ENCODE measurements at places on chromosomes 12 and 14.

GRCh38 chr14:34065690-34066391, 115.0 kb upstream of the EGLN3 start:
- DNase-seq: no peak

GRCh38 chr12:11854011-11854499, 204.6 kb downstream of the ETV6 start:
- DNase-seq: peak; percentile 30

DNA sequence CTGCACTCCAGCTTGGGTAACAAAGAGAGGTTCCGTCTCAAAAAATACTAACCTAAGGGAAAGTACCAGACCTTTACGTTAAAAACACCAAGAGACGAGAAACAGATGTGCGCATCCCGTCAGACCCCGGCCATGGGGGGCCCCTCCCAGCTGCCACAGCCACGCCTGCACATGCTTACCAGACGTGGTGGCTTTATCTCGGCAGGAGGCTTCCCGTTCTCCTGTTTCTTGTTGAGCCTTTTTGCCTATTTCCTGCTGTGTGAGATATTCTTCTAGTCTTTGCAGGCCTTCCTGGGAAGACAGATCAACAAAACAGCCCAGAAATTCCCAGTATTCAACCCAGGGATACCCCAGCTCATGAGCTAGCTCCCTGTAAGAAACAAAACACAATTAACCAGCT, 23.6 kb downstream of the PGAM5 start:
- no peak for DNase-seq

- no peak for DNase-seq
Measured at GRCh38 chr14:55512421-55512820, 67.6 kb upstream of the KTN1 start.

DNA sequence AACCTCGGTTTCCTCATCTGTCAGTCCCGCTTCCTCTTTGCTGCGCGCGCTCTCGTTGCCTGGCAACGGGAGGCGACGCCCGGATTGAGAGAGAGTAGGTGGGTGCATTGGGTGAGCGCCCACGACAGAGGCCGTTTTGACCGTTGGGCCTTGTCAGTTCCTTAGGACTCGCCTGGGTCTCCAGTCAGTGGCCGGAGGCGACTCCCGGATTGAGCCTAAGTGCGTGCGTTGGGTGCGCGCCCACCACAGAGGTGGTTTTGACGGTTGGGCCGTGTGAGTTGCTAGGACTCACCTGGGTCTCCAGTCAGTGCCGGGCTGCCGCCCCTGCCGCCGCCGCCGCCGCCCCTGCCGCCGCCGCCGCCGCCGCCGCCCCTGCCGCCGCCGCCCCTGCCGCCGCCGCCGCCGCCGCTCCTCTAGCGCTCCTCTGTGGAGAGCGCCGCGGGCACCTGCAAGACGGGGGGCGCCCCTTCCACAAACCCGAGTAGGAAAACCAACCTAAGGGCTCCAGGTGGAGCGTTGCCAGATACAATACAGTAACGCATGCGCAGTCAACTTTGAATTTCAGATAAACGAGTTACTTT, 37.2 kb downstream of the APOBEC1 start:
- no peak for DNase-seq

DNA sequence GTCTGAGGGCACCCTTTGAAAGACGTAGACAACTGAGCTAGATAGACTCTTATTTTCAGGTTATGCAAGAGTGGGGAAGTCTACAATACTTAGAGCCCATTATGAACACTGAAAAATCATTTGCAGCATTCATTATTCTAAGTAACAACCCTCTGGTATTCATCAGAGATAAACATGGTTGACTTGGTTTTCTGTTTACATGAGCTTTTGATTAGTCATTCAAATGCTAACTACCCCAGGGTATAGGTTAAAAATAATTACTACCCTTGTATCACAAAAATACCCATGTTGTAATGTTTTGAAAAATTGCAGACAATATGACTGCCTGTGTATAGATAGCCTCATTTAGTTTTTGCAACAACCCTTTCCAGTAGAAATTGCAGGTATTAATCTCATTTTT, 78.5 kb downstream of the PPFIBP1 start:
- DNase-seq: no peak

DNA sequence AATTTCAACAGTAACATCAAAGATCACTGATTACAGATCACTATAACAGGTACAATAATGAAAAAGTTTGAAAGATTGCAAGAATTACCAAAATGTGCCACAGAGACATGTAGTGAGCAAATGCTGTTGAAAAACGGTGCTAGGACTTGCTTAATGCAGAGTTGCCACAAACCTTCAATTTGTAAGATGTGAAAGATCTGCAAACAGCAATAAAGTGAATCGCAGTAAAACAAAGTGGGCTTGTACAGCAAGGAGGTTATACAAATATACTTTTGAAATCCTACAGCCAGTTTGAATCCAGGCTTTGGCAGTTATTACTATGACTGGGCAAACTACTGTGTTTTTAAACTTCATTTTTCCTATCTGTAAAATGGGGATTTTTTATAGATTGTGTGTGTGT, 1.0 kb upstream of the PLEKHA5 start:
- DNase-seq: no peak

DNA sequence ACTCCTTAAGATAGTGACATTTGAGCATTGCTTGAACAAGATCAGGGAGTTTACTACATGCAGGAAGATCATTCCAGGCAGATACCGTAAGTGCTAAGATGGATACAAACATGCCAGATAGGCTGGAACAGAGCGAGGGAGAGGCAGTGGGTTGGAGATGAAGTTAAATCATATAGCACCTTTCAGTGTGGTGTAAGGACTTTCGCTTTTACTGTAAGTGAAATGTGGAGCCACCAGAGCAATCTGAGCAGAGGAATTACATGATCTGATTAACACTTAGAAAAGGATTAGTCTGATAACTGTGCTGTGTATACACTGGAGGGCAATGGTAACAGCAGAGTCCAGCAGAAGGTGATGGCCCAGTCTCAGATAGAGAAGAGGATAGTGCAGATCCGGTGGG, 163.0 kb upstream of the SSTR1 start:
- DNase-seq: no peak

DNA sequence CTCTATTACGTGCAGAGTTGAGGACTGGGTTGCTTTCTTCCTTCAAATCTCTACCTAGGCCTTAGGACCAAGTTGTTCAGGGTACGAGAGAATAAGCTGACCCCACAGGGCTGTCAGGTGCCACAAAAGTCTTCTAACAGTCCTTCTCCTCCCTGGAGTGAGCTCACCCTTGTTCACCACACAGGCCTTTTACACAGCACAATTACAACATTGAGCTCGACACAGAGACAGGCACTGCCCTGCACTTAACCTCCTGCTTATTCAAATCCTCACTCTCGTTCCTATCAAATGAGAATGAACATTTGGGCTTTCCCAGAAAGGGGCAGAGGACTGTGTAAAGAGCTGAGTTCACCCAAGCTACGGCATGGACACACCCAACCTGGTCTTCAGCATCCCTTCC, 2.4 kb downstream of the GALNT6 start:
- DNase-seq: no peak

DNA sequence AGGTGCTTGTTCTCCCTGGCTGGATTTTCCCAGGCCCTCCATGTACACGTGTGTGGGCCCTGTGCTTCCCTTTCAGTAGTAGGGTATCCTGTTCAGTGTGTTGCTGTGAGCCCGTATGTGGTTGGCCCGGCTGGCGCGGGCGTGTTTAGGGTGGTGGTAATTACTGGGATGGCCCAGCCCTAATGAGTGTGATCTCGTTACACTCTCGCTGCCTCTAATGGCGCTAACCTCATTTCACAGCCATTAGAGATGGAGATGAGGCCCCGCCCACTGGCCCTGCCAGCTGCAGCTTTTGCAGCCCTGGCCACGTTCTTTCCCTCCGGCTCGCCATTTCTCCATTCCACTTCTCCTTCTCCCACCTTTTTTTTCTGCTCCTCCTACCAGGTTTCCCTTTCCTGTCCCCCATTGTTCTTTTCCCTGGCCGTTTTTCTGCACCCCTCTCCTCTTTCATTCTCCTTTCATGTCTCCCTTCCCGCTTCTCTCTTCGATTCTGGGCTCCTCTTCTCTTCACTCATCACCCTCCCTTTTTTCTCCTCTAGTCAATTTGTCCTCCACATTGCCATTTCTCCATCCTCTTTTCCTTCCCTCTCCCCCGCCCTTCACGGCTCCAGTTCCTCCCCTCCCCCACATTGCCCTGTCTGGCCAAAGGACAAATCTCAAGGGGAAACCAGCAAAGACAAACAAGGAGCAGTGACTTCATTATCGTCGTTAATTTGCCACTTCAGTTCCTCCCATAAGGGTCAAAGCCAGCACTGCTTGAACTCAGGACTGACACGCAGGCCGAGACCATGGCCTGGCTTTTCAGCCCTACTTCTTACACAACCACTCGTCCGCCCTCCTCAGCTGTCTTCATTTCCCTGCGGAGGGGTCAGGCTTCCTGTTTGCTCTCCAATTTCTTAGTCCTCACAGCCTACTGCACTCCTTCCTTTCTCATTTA, 6.8 kb downstream of the ZFHX2 start:
- DNase-seq: no peak

DNA sequence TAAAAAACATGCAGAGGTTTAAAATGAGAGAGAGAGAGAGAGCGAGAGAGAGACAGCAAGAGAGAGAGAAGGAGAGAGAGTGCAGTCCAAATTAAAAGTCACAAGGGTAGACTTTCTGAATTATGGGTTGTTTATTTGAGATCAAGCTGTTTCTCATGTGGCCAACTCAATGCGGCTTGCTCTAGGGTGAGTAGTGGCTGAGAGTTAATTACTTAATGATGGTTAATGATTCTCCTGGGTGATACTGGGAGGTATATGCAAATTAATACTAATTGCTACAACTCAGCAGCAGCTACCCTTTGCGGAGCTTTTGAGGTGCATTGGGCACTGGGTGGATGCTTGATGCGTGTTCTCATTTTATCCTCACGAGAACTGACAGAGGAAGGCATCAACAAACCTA, 122.1 kb upstream of the NOS1 start:
- no peak for DNase-seq

DNA sequence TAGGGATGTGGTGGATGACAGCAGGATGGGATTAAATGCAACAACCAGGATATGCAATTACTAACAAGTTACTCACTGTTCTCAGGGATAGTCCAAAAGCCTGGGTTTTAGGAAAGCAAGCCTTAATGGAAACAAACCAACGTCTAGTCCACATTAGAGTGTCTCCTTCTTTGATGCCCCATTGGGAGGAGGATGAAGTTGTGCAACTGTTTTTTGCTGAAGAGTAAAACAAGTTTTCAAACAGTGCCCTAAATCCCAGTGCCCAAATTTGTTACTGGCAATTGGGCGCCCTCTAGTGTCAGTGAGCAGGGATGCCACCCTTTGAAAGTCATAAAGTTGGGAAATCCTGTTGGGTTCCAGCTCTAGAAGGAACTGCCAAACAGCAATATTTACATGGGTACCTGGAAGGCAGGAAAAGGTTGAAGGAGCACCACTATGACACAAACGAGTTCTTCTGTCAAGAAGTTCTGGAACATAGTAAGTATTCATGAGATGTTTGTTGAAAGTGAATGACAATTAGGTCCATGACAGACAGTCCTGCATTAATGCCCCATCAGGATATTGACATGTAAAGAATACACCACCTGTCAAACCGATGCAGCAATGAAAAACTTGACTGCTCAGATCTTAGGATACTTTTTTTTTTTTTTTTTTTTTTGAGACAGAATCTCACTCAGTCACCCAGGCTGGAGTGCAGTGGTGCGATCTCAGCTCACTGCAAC, 11.1 kb upstream of the DPF3 start:
- DNase-seq: no peak

DNA sequence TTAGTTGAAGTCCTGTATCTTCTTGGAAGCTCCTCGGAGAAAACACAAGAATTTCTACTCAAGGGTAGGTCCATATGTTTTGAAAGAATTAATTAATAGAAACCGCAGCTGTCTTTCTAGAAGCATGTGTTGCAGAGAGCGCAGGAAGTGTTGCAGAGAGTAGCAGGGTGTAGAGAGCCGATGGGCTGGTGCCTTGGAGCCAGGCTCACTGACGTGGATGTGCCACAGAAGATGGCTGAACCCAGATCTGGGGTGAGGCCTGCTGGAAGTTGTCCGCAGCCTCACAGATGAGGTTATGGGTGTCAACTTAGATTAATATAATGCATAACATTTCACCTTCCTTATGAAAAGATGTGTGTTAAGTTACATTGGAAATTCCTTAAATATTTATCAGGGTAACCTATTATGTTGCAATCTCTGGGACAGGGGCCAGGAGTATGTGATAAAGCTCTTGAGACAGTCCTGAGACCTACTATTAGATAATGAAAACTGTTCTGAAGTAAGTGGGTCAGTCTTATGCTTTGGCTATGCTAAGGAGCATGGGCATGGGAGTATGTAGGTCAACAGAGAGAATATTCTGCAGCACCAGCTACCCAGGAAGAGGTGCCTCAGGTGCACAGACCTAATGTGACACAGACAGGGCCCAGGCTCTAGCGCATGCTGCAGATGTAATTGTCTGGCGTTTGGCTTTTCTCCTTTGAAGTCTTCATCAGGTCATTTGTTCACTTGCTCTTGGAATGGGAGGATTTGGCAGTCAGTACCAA, 973.3 kb downstream of the BCL11B start:
- DNase-seq: no peak

DNA sequence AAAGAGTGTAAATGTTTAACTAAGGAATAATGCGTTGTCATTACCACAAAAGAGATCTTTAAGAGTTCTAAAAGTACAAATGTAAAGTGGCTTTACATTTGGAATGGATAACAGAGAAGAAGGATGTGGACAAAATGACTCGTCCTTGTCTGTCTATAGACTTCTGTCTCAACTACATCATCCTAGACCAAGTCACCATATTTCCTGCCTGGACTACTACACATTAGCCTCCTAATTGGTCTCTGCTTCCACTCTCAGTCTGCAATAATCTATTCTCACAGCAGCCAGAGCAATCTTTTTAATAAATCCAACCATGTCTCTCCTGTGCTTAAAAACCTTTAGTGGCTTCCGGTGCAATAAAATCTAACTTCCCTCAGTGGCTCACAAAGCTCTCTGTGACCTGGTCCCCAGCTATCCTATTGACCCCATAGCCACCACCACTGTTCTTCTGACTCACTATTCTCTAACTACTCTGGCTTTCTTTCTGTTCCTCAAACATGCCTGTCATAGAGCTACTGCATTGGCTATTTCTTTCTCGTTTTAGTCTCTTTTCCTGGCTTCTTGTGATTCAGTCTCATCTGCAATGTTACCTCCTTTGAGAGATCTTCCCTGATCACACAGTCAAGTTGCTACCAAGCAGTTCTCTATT, 91.1 kb downstream of the MYF5 start:
- no peak for DNase-seq

DNA sequence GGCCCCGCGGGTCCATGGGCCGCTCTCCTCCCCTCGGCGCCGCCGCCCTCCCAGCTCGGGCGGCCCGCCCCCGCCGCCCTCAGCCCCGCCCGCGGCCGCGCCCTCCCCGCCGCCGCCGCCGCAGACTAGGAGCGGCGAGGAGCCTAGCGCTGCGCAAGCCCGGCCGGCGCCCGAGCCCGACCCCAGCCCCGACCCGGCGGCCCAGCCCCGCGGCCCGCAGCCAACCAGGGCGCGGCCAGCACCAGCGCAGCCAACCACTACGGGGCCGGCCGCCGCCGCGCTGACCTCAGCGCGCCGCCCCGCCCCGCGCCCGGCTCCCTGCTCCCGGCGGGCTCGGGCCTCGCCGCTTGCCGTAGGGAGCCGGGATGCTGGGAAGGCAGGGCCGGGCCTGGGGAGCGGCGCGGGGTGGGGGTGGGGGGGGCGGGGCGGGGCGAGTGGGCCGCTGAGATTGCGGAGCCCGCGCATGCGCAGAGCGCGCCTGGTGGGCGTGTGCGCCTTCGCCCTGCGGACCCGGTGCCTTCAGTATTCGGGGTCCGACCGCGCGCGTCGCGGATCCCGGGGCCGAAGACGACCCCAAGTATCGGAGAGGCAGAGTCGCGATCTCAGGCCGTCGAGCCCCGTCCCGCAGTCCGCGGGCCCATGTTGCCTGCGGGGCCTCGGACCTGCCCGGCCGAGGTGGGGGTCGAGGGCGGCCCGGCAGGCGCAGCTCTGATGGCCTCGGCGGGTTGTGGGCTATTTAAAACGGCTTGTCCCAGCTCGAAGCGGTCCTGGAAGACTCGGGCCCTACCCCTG, at the start of gene CDC42BPB:
CDC42BPB (minus strand) TSS at position 178 of the 792 bp plus-strand sequence. CDS start 376 bp downstream, outside the sequence.
- DNase-seq: peak; percentile 87
